ENCODE measurements at places on chromosomes 7 and 10. TPM values are rescaled to one million over a fixed set of nuclear protein-coding genes. Genes with fewer than 3 reads are reported as not detected.

Gene DNAJC9
- polyA plus RNA-seq, result 32.6 TPM

Gene ZCCHC24
- 18.3 TPM for polyA plus RNA-seq

Gene POLR2J2
- polyA plus RNA-seq, result 1.3 TPM

Gene CARD11
- 2.2 TPM for polyA plus RNA-seq

Gene TIAL1
- 188 TPM for polyA plus RNA-seq

Gene CTNNA3
- 2.8 TPM for polyA plus RNA-seq

Gene OLAH
- 0.68 TPM for polyA plus RNA-seq
